EH (cell line): ENCODE measurements at places on chromosomes 12 and 14.

- no peak for DNase-seq
Measured at GRCh38 chr12:65586796-65587195, 237.5 kb upstream of the HMGA2 start.

- peak; percentile 58 for DNase-seq
Measured at GRCh38 chr12:25130741-25131188, 64.2 kb downstream of the DNAI7 start.

- peak; percentile 28 for DNase-seq
Measured at GRCh38 chr14:23248601-23249000, 10.9 kb downstream of the RNF212B start.

GRCh38 chr14:68793734-68794129, 865 bp upstream of the ZFP36L1 start:
- no peak for DNase-seq

DNA sequence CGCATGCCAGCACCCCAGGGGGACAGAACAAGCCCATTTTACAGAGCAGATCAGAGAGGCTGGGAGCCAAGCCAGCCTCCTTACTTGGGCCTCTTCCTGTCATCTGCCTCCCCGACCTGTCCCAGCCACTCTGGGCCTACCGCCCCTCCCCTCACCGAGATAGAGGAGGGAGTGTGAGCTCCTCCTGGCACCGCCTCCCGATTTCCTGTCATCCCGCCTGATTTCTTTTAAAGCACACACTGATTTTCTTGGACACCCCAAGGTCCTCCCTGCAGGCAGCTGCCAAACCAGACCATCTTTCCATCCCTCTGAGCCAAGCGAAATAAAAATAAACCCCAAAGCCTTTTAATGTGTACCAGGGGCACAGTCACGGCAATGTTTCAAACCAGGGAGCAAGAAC, 108.4 kb downstream of the RFLNA start:
- DNase-seq, result no peak

DNA sequence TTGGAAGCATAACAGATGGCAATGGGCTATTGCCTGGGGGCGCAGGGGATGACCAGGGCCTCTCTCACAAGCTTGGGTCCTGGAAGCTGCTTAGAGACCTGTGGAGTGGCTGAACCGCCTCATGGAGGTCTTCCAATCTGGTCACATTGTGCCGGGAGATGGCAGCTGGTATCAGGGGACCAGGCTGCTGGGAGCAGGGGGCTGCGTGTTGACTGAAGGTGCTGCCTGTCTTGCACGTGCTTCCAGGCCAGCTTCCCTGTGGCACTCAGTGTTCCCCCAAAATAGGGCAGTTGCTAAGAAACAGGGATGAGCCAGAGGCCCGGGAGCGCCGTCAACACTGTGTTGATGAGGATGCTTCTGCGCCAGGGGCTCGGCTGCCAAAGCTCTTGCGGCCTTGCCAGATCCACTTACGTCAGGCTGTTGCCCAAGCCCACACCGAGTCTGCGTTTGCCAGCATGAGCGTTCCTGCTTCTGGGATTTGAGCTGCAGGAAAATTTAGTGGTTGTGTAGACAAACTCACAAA, 39.8 kb downstream of the ELK3 start:
- DNase-seq, result peak; percentile 88

DNA sequence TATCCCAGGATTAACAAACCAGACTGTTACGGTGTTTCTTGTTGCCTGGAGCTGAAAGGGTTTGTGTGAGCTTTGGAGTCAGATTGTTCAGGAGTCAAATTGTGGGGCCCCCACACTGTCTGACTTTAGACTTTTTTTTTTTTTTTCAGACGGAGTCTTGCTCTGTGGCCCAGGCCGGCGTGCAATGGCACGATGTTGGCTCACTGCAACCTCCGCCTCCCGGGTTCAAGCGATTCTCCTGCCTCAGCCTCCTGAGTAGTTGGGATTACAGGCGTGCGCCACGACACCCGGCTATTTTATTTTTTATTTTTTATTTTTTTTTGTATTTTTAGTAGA, 847 bp downstream of the TSFM start:
- no peak for DNase-seq

DNA sequence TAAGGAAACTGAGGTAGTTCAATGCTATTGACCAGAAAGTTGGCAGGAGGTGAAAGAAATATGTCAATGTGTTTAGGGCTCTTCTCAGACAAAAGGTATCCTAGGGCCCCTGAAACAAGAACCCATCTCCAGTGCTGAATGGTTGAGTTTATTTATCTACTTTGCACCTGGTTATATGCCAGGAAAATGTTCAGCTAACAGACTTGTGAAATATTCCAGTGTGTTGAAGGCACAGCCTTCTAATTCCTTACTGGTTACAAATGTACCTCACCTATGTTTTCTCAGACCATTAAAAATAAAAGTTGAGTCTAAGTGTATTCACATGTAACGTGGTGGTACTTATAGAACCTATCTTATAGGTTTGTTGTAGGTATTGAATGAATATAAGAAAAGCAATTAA, 511.7 kb upstream of the SEL1L start:
- DNase-seq, result no peak

GRCh38 chr12:18549598-18549997, 188.2 kb downstream of the PLCZ1 start:
- DNase-seq, result no peak

DNA sequence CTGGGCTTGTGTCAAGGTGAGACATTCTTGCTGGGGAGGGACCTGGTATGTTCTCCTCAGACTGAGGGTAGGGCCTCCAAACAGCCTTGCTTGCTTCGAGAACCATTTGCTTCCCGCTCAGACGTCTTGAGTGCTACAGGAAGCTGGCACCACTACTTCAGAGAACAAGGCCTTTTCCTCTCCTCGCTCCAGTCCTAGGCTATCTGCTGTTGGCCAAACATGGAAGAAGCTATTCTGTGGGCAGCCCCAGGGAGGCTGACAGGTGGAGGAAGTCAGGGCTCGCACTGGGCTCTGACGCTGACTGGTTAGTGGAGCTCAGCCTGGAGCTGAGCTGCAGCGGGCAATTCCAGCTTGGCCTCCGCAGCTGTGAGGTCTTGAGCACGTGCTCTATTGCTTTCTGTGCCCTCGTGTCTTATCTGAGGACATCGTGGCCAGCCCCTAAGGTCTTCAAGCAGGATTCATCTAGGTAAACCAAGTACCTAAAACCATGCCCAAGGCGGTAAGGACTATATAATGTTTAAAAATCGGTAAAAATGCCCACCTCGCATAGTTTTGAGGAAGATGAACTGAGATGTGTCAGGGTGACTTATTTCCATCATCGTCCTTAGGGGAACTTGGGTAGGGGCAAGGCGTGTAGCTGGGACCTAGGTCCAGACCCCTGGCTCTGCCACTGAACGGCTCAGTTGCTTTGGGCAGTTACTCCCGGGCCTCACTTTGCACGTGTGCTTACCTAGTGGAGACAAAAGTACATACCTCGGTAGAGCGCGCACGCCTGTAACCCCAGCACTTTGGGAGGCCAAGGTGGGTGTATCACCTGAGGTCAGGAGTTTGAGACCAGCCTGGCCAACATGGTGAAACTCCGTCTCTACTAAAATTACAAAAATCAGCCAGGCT, 4.3 kb downstream of the GAPDH start:
- peak; percentile 63 for DNase-seq

GRCh38 chr14:104639885-104640548, 35.4 kb upstream of the TMEM179 start:
- peak; percentile 55 for DNase-seq

DNA sequence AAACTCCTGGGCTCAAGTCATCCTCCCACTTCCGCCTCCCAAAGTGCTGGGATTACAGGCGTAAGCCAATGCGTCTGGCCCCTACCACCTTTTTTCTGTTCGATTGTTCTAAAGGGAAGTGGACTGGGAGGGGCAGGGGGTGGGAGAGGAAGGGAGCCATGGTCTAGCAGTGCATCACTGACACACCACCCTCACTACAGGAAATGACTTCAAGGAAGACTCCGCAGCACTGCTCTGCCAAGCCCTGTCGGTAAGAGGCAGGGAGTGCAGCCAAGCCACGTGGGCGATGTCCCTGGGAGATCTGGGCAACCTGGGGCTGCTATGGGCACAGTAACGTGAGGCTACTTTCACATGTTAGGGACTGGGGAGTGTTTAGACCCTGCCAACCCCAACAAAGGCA, 18.0 kb downstream of the LRRC74A start:
- peak; percentile 32 for DNase-seq

- no peak for DNase-seq
Measured at GRCh38 chr12:450438-450837, 9.3 kb upstream of the B4GALNT3 start.

GRCh38 chr12:113007166-113007565, 28.8 kb downstream of the OAS2 start:
- peak; percentile 65 for DNase-seq

DNA sequence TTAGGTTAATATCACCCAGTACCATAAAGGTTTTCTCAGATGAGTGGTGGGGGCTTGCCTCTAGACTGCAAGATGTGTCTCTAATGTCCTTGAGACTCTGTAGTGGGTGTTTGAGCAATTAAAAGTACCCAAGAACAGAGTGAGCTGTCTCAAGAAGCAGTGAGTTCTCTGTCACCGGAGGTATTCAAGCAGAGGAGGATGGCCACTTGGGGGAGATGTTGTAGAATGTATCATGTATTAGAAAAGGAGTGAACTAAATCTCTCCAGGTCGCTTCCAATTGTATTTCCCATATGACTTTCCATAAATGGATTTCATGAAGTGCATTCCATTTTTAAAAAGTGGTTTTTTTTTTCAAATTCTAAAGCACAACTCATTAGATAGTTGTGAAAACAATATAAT, 35.0 kb downstream of the SLC17A8 start:
- DNase-seq, result peak; percentile 14

DNA sequence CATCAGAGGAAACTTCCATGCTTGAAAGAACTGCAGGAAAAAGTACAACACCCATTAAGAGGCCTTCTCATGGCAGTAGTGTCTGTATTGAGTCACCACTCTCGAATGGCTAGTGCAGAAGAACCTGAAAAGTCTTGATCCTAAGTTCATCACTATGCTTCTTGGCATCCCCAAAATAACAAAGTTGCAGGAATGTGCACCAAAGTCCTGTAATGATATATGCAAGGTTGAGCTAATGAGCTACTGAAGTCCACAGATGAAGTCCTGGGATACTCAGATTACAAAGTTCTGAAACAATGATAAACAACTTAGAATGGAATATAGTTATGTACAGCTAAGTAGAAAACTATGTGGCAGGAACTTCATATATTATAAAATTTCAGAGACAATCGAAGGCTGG, 545.4 kb downstream of the FOXG1 start:
- DNase-seq, result peak; percentile 70

GRCh38 chr12:116919706-116920485, 9.1 kb downstream of the FBXW8 start:
- no peak for DNase-seq

- DNase-seq, result peak; percentile 92
Measured at GRCh38 chr12:89156862-89157262, 195.4 kb downstream of the DUSP6 start.

DNA sequence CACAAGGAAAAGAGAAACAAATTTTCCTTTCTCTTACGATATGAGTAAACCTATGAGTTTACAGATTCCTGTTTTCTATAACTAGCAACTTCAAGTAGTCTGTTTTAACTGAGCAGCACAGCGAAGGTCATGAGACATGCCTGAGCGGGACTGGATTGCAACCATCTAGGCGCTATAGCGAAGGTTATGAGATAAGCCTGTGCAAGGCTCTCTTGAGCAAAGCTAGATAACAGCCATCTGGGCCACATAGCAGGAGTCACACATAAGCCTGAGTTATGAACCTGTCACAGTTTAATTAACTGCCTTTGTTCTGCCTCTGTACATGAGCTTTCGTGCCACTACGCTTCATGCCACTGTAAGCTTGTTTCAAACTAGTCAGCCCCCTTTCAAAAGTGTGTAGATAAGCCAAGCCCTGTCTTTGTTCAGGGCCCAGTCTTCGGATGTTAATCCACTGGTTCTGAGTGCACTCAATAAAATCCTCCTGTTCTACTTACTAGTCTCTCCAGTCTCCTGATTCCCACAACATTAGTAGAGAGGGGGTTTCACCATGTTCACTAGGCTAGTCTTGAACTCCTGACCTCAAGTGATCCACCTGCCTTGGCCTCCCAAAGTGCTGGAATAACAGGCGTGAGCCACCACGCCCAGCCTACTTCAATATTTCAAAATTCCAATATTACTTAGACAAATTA, 47.1 kb downstream of the SEC23A start:
- no peak for DNase-seq

DNA sequence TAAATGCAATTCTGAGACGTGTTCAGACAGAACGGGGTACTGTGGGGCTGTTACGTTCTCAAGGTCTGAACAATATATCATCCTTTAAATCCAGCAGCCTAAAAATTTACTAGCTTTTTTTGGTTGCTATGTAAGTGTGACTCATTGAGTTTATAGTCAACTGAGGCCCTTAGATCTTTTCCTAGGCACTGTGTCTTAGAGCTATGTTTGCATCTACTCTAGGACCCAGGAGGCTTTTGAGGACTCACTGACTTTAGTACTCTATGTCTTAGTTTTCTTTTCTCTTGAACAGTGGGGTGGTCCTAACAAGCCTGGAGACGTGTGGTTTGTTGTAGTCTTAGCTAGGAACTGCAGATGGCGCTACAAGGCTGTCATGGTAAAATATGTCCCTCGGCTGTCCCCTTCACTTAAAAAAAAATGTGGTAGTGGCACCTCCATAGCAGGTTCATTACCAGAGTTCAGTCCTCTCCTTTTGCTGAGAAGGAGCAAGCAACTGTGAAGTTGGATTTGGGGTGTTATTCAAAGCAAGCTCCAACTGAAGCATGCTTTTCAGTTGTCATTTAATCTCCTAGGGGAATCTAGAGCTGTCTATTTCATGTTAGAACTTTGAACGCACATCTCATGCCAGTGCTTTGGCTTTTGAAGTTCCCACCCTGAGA, 8.7 kb upstream of the SPATS2 start:
- DNase-seq, result peak; percentile 73

DNA sequence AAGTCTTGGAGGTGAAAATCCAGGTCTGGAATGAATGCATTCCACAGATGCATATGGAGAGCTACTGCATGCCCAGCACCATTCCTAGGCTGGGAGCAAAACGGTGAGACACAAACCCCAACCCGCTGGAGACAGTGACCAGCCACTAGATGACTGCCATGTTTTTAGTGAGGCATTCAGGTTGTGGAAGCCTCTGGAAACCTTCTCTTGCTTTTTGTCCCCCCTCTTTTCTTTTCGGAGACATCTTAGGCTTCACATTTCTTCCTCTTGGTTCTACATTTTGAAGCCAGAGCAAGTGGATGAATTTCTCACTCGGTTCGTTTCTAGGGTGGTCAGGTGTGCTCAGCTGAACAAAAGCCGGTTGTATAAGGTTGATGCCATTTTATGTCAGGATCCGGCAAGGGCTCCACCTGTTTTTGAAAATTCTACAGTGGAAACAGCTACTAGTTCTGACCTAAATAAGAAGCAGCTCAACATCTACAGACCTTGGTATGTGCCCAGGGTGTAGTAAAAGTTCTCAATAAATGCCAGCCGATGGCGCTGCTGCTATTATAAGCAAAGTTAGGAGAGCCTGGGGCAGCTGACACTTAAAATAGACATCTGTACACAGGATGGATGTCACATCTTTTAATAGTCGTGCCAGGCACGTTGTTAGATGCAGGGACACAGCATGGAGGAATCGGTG, 1.8 kb upstream of the ZNF839 start:
- peak; percentile 74 for DNase-seq

DNA sequence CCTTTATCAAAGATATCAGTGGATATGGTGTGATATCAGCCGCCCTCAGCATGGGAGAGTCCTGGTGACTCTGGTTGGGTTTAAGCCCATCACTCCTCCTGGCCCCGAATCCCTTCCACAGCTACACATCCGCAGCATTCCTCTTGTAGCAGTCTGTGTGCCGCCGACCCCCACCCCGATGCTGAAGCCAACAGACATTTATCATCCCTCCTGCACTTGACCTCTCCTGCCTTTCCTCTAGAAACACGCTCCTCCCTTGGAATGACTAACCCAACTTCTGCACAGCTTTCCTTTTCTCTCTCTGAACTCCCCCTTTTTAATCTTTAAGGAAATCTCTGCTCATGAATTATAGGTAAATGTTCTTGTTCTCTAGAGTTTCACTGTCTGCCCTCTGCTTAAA, 250.9 kb upstream of the FOXN3 start:
- peak; percentile 25 for DNase-seq
